ENCODE measurements at places on chromosomes 7 and 10.

GRCh38 chr10:79938728-79939406 is 10.0 kb downstream of the SFTPD start:
- DNase-seq, result no peak

DNA sequence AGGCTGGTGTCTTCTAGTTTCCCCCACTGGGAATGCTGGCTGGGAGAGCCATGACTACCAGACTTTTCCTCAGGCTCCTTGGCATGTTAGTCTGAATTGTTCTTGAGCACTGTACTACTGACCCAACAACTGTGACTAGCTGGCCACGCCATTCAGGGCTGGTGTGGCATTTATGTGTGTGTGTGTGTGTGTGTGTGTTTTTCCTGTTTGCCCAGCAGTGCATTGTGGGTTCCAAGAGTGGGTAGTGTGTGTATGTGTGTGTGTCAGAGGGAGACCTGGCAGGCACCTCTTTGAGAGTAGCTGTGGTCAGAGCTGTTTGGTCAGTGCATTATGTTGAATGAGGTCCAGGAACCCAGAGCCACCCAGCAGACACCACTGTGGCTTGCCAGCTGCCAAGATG is 9.2 kb downstream of the PCBD1 start:
- DNase-seq, result no peak

DNA sequence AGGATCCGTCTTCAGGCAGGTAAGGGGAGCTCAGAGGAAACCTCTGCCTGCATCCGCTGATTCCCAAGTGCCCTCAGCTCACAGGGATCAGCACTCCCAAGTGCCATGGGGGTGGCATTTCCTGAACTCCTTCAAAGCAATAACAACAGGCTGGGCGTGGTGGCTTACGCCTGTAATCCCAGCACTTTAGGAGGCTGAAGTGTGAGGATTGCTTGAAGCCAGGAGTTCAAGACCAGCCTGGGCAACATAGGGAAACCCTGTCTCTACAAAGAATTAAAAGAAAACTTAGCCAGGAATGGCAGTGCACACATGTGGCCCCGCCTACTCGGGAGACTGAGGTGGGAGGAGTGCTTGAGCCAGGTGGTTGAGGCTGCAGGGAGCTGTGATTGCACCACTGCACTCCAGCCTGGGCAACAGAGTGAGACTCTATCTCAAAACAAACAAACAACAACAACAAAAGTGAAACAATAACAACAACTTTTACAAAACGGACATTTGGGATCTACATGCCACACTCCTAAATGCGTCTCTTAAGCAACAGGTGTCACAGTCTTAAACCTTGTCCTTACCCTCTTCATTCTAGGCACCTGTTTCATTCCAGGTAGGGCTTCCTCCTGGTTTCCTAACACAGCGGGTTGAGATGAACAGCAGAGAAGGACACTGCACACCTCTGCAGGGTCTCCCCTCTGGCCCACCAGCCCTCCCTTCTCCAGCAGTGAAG is 73.8 kb downstream of the PAXIP1 start:
- DNase-seq, result no peak

DNA sequence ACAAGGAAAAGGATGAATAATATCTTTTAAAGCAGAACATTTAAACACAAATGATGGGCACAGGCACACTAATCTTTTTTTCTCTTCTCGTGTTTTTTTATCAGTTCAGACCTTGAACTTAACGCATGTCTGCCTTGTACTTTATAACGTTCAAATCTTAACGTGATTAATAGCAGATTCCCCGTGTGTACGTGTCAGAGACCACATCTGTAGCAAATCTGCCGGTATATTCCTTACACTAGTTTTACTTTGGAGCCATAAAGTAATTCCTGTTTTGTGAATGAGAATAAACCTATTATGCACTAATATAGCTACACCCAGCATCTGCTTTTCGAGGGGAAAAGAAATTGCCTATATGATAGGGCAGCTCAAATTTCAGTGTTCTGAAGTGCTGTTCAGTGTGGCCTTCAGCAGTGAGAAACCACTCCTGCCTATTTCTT is 166.0 kb upstream of the TCF7L2 start:
- DNase-seq, result no peak

- no peak for DNase-seq
Observed at GRCh38 chr7:72307566-72307965, 104.6 kb downstream of the CALN1 start.

GRCh38 chr7:42945821-42946626 is 13.8 kb downstream of the MRPL32 start:
- DNase-seq, result no peak

DNA sequence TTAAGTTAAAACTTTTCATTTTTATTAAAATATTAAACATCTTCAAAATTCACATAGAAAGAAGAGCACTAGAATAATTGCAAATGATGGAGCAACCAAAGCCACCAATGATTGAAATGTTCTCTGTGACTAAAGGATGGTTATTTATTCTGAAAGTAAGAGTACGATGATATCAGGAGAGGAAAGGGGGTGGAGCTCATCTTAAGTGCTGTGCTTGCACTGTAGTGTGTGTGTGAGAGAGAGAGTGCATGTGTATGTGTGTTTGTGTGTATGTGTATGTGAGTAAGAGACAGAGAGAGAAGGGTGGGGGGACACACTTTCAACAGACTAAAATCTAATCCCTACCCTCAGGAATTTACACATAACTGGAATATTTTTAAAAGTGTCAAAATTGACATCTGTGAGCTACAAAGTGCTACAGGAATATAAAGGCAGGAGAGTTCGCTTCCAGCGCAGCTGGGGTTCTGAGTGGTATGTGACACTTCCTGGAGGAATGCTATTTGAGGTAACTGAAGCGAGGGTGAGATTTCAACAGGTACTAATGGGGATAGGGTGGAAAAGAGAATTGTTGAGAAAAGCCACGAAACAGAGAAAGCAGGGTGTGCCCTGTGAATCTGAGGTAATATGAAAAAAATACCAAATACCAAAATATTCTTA is 57.2 kb upstream of the SMNDC1 start:
- no peak for DNase-seq

- no peak for DNase-seq
Observed at GRCh38 chr10:116761883-116762282, 19.5 kb upstream of the HSPA12A start.

DNA sequence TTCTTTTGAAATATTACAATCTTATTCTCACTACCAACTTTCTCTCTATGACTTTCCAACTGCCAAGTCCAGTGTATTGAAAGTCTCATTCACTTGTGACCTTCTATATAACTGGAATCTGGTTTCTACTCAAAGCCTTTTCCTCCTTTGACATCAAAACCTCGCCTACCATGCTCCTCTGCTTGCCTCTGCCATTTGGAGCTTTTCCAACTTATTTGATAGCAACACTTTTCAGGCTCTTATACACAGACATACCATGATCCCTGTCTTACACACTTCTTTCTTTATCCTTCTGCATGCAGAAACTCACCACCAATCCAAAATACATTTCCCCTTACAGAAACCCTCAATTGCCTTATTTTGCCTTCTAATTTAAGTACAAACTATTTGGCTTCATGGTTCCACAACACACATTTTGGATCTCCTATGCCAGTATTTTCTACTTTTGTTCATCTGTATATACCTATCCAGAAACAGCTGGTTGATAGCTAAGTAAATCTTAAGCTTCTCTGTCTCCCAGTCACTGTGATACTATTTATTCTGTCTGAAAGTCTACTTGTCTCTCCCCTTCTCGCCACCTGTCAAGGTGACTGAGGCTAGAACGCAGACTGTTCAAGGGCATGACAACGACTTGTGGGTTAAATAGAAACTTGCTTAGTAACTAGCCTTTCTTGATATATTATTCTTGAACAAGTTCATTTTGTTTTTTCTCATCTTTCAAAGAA is 22.4 kb downstream of the GNG11 start:
- DNase-seq, result no peak

DNA sequence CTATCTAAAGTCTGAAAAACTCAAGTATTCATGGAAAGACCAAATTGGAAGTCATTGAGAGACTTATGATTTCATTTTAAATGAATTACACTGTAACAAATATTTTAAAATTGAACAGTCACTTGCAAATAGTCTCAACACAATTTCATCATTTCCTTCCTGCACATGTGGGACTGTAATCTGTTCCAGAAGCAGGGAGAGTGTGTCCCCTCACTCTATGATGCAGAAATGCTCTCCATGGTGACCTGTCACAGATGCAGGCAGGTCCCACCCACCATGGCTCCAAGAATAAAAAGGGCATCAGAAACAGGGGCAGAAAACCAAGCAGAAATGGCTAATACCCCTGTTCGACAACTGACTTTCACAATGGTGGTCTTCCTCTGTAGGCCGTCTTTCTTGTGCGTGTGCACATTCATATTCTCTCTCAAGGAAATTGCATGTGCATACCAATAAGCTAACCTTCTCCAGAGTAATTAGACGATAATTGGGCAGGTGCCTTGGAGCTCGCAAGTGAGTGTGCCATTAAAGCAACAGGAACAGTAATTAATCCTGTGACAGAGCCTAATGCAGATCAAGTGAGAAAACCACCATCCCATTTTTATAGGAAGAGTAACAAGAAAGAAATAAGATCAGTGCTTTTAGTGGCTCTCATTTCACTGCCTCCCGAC is 170.9 kb downstream of the ZMYND11 start:
- DNase-seq, result no peak

DNA sequence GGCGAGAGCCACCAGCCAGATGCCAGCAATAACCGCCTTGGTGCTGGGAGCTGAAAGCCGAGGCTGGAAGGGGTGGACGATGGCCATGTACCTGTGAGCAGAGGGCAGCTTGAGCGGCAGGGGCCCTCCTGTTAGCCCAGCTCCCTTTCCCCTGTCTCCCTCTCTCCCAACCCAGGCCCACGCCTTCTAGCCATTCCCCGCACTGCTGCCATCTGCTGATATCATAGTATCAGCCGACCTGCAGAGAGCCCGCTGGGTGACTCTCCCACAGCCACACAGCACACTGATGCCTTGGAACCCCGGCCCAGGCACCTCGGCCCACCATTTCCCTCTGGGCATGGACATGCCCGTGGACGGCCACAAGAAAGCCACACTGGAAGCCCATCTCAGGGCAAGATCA is 1.7 kb downstream of the TACR2 start:
- DNase-seq, result no peak

DNA sequence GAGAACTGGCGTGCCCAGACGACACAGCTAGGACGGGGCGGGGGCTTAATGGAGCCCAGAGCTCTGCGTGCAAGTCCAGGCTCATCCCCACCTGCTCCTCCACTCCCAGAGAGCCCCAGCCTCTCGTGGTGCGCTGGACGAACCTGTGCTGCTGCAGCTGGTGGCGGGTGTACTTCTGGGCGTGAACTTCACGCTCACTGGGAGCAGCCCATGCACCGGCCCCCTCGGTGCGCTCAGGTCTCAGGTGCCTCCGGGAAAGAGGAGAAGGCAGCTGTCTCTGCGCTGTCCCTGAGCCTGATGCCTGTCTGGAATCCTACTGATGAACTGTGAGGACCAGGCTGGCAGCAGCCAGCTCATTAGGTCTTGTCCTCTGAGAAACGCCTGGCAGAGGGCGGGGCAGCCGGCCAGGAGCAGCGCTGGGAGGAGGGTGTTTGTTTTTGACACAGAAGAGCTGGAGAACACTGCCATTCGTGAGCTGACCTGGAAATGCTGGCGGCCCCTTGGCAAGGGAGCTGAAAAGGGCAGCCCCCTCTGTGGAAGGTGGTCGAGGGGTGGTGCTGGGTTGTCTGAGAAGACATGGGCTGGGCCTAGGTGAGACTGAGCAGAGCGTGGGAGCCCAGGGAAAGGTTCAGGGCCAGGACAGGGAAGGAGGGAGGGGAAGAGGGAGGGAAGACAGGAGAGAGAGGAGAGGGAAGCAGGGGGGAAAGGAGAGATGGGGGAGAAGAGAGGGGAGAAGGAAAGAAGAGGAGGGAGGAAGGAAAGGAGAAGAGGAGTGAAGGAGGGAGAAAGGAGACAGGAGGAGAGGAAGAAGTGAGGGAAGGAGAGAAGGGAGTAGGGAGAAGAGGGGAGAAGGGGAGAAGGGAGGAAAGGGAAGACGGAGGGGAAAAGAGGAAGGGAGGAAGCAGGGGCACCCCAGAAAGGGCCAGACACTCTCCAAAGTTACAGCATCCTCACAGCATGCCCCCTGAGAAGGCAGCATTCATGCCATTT is 53.5 kb upstream of the TNS3 start:
- no peak for DNase-seq

GRCh38 chr7:30434140-30434799 is 44.3 kb downstream of the NOD1 start:
- DNase-seq, result no peak

DNA sequence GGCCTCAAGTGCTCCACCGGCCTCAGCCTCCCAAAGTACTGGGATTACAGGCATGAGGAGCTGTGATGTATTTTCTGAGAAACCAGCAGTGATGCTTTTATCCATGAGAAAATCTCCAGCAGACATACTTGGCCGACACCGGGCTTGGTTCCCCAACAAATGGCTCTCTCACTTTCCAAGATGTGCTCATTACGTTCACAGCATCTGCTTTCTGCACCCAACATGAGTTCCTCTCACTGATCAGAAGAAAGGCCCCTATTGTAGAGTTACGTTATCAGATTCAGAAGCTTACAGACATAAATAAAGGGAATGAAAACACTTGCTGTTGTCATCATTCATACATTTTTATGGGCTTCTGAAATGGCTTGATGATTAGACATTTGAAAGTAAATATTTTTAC is 95.0 kb downstream of the CALD1 start:
- DNase-seq, result no peak

- DNase-seq, result no peak
Observed at GRCh38 chr10:7408291-7409044, 2.4 kb downstream of the SFMBT2 start.

DNA sequence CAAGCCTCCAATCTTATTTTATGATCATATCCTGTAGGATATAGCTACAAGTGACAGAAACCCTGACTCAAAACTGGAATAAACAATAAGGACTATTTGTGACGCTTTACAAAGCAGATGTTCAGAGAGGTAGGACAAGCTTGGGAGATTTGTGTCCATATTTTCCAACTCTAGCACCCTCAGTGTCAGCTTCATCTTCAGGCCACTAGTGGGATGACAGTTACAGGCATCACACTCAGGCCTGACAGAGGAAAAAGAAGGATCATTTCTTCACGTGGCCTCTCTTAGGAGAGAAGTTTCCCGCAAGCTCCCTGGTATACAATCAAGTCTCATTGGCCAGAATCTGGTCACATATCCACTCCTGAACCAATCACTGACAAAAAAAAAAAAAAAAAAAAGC is 74.4 kb downstream of the PPP1R3C start:
- DNase-seq, result no peak

DNA sequence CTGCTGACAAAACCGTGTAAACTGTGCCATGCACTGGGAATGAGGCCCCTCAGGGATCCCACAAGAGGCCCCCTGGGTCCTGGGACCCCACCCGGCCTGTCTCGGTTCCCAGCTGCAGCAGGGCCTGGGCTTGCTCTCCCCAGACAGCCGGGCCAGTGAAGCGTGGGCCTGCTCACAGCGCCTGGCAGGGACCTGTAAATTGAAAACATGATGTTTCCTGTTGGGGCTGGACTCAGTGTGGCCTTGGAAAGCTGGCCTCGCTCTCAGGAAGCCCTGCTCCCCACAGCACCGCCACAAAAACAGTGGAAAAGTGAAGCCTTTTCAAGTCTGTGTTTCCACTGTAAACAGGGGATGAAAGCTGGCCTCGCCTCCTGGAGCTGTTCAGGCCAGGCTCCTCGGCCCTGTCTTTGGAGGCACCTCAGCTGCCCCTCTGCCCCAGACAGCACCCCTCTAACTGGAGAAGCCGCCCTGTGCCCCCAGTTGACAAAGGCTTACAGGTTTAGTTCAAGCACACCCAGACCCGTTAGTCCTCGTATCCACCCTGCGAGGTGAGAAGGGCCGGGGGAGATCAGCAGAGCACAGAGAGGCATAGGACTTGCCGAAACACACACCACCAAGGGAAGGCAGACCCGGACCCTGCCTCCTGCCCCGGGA is 108.3 kb downstream of the ZMIZ1 start:
- no peak for DNase-seq

GRCh38 chr7:16695621-16696237 is 49.7 kb downstream of the BZW2 start:
- no peak for DNase-seq

GRCh38 chr10:29479081-29479925 is 155.5 kb downstream of the SVIL start:
- DNase-seq, result no peak

Data from stimulated activated CD8-positive, alpha-beta memory T cell treated with anti-CD3 and anti-CD28 coated beads, Interleukin-2, amount 100 ng/mL, for 1 hour (primary cell).